ENCODE measurements at places on chromosomes 4 and X. TPM values are rescaled to one million over a fixed set of nuclear protein-coding genes. Genes with fewer than 3 reads are reported as not detected.

GRCh38 chr4:145551660-145552059 is 67.5 kb upstream of the MMAA start:
- no peak for DNase-seq

DNA sequence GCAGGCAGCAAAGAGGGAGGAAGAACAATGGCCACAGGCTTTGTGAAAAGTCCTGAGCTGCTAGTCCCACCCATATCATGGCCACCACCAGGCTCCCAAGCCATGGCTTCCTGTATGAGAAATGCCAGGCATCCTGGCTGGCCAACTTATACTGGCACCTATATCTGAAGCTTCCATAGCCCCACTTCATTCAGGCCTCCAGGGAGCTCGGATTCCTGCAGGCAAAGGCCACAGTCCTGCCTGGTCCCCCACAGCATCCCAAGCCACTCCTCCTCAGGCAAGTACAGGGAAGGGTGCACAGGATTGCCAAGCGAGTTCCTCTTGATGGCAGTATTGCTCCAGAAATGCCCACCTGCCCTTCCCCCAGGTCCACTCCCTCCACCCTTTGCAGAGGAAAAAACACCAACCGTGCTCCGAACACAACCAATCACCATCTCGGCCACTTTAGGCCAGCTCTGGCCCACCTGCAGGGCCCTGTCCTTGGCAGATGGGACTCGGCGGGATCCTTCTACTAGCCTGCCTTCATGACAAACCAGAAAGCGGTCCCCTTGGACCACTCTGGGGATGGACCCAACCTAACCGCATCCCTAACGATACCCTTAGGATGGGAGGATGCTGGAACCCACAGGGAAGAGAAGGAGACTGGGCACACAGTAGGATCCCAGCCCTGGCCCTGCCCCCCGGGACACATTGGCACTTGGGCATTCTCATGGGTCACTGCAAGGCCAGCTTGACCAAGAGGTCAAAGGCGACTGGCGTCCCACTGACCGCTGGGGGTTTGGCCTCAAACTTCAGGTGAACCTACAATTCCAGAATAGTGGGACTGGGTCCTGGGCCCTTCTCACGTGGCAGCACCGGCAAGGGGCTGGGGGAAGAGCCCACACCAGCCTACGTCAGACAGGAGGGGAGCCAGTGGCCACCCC is 220.4 kb upstream of the AGTR2 start:
- no peak for DNase-seq

- DNase-seq: peak; percentile 46
Observed at GRCh38 chrX:56726605-56727004, 2.4 kb upstream of the NBDY start.

- no peak for DNase-seq
Observed at GRCh38 chr4:169013396-169013795, 3.3 kb upstream of the CBR4 start.

GRCh38 chr4:157128395-157128794 is 52.4 kb downstream of the GLRB start:
- peak; percentile 15 for DNase-seq

- peak; percentile 67 for DNase-seq
Observed at GRCh38 chrX:120790118-120790517, 85.5 kb downstream of the CT47B1 start.

GRCh38 chrX:2875136-2875481 is 46.4 kb downstream of the GYG2 start:
- no peak for DNase-seq

DNA sequence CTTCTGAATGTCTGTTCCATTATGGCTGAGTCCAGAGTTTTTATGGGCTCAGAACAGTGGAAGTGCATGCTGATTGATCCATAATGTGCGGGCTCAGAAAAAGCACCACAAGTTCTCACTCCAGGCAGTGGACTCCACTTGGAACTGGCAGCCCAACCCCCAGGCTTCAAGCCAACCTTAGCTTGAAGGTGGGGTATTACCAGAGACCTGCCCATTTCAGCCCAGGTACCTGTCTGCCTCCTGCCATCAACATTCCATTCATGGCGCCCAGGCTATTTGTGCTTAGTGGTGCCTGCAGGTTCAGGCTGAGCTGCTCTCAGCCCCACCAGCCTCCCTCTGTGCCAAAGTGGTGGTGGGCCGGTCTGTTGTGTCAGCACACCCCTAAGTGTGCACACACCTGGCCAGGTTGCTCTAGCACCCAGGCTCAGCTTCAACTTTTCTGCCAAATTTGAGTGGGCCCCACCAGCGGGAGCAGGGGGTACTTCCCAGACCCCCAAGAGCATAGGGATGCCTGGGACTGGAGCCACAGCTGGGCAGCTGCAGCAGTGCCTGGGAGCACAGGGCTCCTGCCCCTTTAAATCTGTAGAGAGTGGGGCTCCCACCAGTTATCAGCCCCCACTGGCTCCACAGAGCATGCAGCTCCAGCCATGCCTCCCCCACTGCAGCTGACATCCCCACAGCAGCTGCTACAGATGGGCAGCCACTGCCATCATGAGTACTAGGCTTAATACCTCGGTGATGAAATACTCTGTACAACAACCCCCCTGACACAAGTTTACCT is 1025.3 kb downstream of the PCDH19 start:
- DNase-seq: no peak

Gene RTL3
- not detected for total RNA-seq

- DNase-seq: no peak
Observed at GRCh38 chr4:102022343-102022742, 231.8 kb downstream of the BANK1 start.

GRCh38 chr4:144090744-144091143 is 49.8 kb downstream of the GYPA start:
- DNase-seq: no peak

GRCh38 chr4:113040793-113041192 is 8.7 kb upstream of the ANK2 start:
- DNase-seq: no peak

Gene STPG2
- 0.81 TPM for total RNA-seq

Gene MAGEB6
- total RNA-seq: not detected

GRCh38 chrX:112935029-112935428 is 94.4 kb upstream of the AMOT start:
- DNase-seq: no peak

GRCh38 chr4:111788099-111788498 is 357.2 kb upstream of the FAM241A start:
- DNase-seq: no peak

Gene SSX2B
- total RNA-seq: not detected

- DNase-seq: no peak
Observed at GRCh38 chr4:180652533-180652932, 1590.7 kb upstream of the TENM3 start.

- DNase-seq: no peak
Observed at GRCh38 chr4:189121336-189121735, 819.3 kb upstream of the FRG1 start.

Gene PRDM8
- total RNA-seq: 18.8 TPM

All from cardiac muscle cell (in vitro differentiated cells and primary cell).